ENCODE measurements at places on chromosomes 7 and 10.
A peak's percentile ranks its signal among the peaks of the same experiment; 100 is the strongest.

- no peak overlapping the region for H3K4me3 ChIP-seq
- no peaks in the 10 kb centered on the region for H3K27me3 ChIP-seq
- no peak for DNase-seq
- peaks cover 21% of the 10 kb centered on the region for H3K4me1 ChIP-seq
These were observed 14.6 kb downstream of the AMZ1 start for GRCh38 chr7:2702594-2702957.

GRCh38 chr7:66265566-66265965 is 60.4 kb downstream of the TPST1 start:
- H3K4me3 ChIP-seq = no peak overlapping the region
- H3K27me3 ChIP-seq = no peaks in the 10 kb centered on the region
- DNase-seq = no peak
- no peak overlapping the region for H3K27ac ChIP-seq
- H3K36me3 ChIP-seq = no peaks in the 10 kb centered on the region

DNA sequence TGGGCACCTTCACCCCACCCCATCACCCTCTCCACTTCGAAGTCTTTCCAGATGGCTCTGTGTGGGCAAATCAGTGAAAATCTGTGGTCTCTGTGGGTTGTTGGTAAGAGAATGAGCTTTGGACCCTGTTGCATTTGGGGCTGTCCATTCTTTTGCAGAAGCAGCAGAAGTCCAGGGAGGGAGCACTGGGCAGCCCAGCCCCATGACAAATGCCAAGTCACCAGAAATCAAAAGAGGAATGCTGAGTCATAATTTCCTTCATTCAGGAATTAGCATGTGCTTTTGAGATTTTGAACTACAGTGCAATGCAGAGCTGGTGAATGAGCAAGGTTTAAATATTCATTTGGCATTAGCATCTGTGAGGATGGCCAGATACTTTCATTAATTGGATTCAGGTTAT is 556.2 kb downstream of the LRMDA start:
- DNase-seq = no peak
- no peaks in the 10 kb centered on the region for H3K27me3 ChIP-seq
- H3K36me3 ChIP-seq = no peaks in the 10 kb centered on the region

DNA sequence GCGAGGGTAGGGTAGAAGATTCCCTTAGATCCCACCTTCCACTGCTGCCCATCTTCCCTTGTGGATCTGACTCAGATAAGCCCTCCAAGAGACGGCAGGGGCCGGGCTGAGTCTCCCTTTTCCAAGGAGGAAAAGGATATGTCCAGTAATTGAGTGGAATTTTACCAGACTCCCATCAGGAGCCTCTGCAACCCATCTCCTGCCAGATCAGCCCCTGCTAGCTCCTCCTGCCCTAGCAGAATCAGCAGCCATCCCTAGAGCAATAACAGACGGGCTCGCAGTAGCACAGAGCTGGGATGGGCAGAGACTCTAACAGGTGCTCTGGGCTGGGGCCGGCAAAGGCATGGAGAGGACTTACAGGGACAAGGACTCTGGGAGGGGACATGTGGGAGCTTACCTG is 73.5 kb downstream of the C10orf105 start:
- no peak overlapping the region for H3K4me3 ChIP-seq
- no peak overlapping the region for H3K27ac ChIP-seq
- DNase-seq = no peak
- no peaks in the 10 kb centered on the region for H3K4me1 ChIP-seq
- no peaks in the 10 kb centered on the region for H3K36me3 ChIP-seq
- H3K27me3 ChIP-seq = no peaks in the 10 kb centered on the region

DNA sequence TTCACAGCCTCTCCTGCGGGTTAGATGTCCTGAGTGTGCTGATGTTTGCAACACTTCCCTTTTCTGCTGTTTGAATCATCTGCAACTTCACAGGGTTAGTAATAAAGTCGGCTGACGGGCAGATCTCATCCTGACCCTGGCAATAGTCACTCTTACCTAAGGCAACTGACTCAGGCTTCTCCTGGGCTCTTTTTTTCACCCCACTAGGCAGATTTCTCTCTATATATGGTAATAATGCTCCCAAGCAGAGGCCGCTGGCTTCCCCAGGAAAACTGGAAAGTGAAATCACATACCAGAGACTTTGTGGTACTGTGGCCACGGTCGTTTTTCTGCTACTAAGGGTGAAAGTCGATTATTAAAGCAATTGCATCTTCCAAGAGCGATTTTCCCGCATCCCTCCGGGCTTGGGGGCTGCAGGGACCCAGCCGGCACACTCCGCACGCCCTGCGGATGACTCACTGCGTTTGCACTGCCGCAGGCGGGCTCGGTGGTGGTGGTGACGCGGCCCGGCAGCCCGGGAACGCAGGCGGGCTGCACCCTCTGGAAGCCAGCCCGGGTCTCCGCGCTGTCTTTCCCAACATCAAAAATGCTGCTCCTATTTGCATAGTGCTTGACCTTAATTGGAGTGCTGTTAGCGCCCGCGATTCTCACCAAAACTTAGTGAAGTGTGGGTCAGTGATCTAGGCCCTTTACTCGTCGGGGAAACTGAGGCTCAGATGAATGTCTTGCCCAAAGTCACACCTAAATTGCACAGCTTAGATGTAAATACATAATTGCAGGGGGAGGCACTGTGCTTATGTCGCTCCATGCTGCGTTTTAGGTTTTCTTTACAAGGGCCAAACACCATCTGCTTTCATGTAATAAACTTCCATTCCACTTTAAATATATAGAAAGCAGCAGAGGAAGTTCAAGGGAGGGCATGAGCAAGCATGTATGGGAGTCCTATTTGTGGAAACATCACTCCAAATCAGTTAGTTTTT is 47.6 kb upstream of the ITGB1 start:
- peak overlapping the region; percentile 46 for H3K27ac ChIP-seq
- peaks cover 39% of the 10 kb centered on the region for H3K4me1 ChIP-seq
- peak; percentile 34 for DNase-seq
- no peaks in the 10 kb centered on the region for H3K27me3 ChIP-seq

DNA sequence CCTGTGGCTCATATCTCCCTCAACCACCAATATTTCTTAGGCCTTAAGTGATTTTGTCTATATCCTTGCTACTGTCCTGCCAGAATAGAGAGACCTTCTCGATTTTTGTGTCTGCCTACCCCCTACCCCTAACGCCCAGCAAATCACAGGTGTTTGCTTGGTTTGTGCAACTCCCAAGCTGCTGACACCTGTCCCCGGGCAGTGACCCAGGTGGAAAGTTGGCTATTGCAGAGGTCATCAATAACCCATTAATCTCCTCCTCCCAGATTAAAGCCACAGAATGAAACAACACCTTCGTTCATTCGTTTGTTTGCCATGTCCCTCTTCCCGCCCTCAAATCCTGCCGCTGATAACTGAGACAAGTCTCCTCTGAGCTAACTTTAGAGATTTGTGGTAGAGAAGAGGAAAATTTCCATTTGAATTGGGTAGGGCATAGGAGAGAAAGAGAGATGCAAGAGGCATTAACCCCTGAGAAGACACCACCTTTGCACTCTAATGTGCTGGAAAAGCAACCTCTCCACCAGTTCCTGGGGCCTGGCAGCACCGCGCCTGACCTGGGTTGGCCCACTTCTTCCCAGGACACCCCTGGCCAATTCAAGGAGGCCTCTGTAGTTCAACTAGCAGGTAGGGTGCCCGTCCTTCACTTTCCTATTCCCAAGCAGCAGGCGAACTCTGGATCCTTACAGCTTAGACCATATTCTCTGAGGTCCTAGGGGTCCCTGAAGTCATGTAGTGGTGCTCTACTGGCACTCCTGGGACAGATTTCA is 3.0 kb downstream of the NEUROG3 start:
- peaks cover 40% of the 10 kb centered on the region for H3K4me1 ChIP-seq
- H3K36me3 ChIP-seq = no peaks in the 10 kb centered on the region
- H3K27me3 ChIP-seq = peaks cover 91% of the 10 kb centered on the region
- no peak for DNase-seq
- H3K4me3 ChIP-seq = no peak overlapping the region

DNA sequence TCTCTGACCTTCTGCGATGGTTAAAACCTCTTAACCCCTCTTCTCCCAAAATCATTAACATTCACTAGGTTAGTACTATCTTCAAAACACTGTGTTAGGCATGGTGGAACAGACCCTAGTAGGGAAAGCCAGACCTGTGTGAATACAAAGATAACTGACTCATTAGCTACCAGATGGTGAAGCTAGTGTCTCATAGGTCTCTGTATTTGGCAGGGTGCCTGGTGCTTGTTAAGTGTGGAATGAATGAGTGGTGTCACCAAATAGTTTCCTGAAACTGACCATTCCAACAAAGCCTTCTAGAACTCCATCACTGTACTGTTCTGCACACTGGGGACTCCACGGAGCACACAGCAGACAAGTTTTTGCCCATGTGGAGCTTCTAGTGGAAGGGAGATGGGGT is 27.7 kb upstream of the TM9SF3 start:
- H3K27ac ChIP-seq = no peak overlapping the region
- no peaks in the 10 kb centered on the region for H3K36me3 ChIP-seq
- H3K4me3 ChIP-seq = no peak overlapping the region
- peaks cover 14% of the 10 kb centered on the region for H3K4me1 ChIP-seq
- DNase-seq = no peak

GRCh38 chr10:31930856-31931255 is 2.2 kb upstream of the ARHGAP12 start:
- H3K4me1 ChIP-seq = peaks cover 23% of the 10 kb centered on the region
- no peaks in the 10 kb centered on the region for H3K36me3 ChIP-seq
- no peaks in the 10 kb centered on the region for H3K27me3 ChIP-seq
- DNase-seq = no peak
- H3K27ac ChIP-seq = no peak overlapping the region

DNA sequence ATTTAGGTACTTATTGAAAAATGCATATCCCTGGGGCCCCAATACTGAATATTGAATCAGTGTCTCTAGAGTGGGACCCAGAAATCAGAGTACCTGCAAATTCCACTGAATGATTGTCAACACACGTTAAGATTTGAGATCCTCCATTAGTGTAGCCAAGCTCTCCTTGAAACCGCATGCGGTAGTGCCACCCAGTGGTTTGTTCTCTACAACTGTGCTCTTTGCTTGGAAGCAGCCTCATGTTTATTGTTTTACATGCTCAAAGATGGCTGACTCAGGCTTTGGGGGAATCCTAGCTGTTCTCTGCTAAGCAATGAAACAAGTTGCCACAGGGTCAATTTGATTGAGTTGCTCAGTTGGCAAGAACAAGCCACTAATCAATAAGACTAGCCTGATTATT is 340.2 kb upstream of the CELF2 start:
- H3K4me3 ChIP-seq = no peak overlapping the region
- H3K27me3 ChIP-seq = peaks cover 4% of the 10 kb centered on the region
- H3K4me1 ChIP-seq = no peaks in the 10 kb centered on the region
- H3K27ac ChIP-seq = no peak overlapping the region

All from CD4-positive, alpha-beta T cell (primary cell).